ENCODE measurements at places on chromosomes 5 and 9. TPM values are rescaled to one million over a fixed set of nuclear protein-coding genes. Genes with fewer than 3 reads are reported as not detected.
A peak's percentile ranks its signal among the peaks of the same experiment; 100 is the strongest.

F2R gene
- 1.4 TPM for total RNA-seq

CSNK1G3 gene
- total RNA-seq: 19.4 TPM

KIAA1958 gene
- total RNA-seq: 4.1 TPM

CSF1R gene
- 6.5 TPM for total RNA-seq

CEP72 gene
- total RNA-seq: 2.4 TPM

NME5 gene
- 0.86 TPM for total RNA-seq

PSD2 gene
- total RNA-seq: not detected

PRDM9 gene
- total RNA-seq: not detected

SET gene
- total RNA-seq: 171 TPM

PCDHB4 gene
- 2.0 TPM for total RNA-seq

PCDHGA5 gene
- total RNA-seq: 0.92 TPM

PTPN3 gene
- total RNA-seq: 46.5 TPM

GRCh38 chr5:169175733-169176132 is 125.2 kb downstream of the SLIT3 start:
- DNase-seq: no peak

- DNase-seq: no peak
Measured at GRCh38 chr9:106596984-106597383, 266.0 kb upstream of the ZNF462 start.

DNA sequence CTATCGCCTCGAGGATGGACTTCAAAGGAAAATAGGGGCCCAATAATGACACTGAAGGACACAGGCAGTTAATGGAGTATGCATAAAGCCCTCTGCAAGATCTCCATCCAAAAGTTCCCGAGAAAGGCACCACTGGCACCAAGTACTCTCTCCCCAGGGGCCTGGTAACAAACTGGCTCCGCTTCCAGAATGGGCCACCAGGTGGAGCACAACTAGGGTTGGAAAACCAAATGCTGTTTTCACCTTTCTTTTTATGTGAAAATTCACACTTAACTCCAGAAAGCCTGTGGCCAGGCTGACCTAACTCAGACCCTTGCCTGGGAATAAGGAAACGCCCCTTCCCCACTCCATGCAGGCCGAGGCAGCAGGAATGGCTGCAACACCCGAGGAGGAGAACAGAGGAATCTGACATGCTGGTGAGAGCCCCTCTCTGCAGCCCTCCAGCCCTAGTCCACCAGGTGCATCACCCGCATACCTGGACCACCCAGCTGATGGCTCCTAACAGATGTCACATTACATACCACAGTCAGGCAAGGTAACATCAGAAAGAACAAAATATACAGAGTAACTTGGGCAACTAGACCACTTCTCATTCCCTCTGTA is 42.8 kb downstream of the CAMSAP1 start:
- DNase-seq: peak; percentile 79

GRCh38 chr5:10485142-10485795 is 43.6 kb downstream of the ROPN1L start:
- DNase-seq: no peak

DNA sequence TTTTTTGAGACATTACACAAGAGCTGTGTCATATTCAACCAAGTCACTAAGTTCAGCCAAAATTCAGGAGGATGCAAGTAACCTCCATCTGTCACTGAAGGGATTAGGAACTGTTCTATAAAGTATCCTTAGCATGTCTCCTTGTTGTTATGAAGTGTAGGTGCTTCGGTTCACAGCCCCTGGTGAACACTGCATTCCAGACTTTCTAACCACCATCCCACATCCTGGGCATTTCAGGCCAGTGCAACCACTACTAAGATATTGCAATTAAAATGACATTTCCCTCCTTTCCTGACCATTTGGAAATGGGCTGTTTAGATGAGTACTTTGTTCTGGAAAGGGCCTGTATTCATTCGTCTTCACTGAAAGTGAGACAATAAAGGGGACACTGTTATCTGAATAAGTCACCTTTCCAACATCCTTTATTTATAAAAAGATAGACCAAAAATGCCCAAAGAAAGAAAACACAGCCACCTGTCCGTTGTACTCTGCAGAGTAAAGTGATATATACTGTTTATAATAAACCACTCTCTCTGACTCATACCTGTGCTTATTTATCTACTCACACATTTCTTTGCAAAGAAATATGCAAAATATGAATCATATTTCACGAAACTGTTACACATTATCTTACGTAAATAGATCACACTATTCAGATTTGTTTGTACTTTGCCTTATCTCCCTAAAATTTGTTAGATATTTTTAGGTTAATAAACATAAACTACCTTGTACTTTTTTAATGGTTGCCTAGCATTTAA is 861.9 kb downstream of the CDH18 start:
- no peak for DNase-seq

DNA sequence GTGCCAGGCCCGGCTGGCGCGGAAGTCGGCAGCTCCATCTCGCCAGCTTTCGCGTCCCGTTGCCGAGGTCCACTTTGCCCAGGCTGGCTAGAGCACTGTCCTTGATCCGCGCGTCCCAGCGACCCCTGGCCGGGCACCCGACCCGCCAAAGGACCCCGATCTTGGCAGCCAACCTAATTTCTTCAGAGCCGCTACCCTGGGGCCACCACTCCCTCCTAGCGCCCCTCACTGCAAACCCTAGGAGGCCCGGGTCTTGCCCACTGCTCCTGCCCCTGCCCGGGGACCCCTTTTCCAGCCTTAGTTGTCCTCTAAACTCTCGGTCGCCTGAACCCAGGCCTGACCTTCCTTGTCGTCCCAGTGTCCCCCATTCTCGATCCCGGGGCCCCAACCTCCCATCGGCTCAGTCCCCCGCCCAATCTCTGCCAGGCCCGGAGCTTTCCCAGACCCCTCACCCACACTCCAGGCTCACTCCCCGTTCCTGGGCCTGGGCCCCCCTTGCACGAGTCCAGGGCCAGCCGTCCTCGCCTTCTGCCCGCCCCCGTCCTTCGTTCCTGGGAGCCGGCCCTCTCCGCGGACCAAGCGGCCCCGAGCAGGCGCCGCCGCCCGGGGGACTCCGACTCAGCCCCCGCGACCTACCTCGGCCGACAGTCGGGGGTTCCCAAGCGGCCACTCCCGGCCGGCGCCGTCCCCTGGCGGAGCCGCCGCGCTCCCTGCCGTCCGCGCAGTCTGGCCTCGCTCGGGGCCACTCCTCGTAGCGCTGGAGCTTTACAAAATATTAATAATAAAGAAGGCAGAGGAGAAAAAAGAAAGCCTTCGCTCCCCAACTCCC is 701 bp upstream of the LMX1B start:
- DNase-seq: no peak

DNA sequence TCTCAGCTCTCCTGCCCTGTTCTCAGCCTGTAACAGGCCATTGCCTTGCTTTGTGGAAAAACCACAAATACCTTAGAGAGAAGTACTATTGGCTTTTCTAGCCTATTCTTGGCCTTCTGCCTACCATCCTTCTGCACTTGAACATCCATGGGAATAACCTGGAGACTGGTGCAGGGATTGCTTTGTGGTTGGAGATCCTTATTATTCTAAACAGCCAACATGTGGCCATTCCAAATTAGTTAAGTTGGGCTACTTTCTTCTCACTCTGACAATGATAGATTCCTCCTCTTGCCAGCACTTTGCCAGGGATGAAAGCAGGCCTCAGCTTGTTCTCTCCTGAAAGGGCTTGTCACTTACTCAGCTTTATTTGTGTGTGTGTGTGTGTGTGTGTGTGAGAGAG is 240.4 kb downstream of the GLIS3 start:
- no peak for DNase-seq

DNA sequence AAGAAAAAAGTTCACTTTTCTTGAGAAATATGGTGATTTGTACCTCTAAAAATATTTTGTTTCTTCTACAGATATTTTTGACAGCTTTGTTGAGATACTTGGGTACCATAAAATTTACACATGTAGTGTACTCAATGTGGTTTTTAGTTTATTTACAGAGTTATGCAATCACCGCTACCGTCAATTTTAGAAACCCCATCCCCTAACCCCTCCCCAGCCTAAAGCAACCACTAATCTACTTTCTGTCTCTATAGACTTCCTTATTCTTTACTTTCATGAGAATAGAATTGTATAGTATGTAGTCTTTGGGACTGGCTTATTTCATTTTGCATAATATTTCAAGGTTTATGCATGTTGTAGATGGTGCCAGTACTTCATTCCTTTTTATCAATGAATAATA is 45.0 kb upstream of the TDRD7 start:
- DNase-seq: no peak

DNA sequence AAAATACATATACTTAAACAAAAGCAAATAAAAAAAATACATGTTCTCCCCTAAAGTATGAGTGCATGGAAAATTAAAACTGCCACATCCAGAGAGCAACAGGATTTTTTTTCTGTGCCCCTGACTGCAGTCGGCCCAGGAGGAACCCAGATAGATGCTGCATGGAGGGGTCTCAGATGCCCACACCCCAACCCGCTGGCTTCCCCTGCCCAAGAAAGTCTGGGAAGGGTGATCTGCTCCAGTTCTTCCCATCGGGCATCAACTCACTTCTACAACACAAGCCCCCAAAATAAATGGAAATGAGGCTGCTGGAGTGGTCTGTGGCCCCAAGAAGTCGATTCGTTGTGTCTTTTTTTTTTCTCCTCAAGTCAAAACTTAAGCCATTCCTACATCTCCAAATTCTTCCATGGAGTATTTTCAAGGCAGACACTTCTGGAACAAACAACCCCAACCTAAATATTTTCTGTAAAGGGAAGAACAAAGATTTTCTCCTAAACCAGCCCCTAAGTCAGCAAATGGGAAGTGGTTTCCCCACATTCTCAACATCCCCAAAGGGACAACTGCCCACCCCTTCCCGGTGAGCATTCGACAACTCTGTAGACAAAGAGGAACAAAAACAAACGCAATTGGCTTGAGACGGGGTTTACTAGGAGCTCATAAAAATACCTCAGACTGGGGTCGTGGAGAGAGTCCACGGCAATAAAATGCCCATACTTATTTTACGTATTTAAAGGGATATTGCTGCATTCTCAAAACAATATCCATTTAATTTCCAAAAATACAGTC is 46.7 kb downstream of the ROR2 start:
- DNase-seq: no peak

- no peak for DNase-seq
Measured at GRCh38 chr9:132745756-132746709, 75.8 kb downstream of the GTF3C4 start.

- DNase-seq: no peak
Measured at GRCh38 chr5:65013166-65013565, 244.4 kb downstream of the CWC27 start.

- peak; percentile 15 for DNase-seq
Measured at GRCh38 chr5:179272326-179273072, 72.8 kb downstream of the ADAMTS2 start.

DNA sequence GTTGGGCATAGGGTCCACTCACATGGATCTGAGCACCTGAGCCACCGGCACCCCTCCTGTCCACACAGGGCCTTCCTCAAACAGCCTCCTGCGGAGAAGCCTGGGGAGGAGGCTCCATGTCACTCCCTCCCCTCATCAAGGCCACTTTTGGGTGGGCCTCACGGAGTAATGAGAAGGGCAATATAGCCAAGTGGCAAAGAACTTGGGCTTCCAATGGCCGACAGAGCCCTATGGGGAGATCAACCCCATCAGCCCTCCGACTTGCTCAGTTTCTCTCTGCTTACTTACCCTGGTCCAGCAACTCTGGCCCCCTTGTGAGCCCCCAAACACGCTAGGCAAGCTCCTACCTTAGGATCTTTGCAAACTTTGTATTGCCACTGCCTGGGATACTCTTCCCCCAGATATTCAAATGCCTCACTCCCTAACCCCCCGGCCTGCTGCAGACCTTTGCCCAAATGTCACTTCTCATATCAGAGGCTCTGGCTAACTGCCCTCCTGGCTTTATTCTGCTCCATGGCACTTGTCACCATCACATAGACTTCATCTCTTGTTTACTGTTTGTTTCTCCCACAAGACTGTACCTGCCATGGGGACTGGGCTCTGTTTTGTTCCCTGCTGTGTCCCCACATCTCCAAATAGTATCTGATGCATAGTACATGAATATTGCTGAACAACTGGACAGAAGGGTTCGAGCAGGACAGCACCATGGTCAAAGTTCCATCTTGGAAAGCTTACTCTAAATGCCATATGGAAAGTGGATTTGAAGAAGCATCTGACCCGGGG is 220.8 kb downstream of the FSTL4 start:
- no peak for DNase-seq

DNA sequence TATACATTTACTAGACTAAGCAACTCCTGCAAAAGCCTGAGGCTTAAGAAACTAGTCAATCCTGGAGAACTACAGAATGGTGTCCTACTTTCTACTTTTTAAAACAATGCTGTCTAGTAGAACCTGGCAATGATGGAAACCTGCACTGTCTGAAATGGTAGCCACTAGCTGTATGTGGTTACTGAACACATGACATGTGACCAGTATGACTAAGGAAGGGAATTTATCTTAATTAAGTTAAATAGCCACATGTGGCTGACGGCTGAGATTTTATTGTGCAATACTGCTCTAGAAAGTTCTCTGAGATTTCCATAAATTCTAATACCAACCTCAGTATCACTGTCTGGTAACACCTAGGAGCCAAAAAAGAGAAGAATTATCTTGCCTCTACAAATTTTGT is 44.9 kb upstream of the RAPGEF6 start:
- no peak for DNase-seq

- DNase-seq: no peak
Measured at GRCh38 chr5:15256485-15256884, 243.5 kb upstream of the FBXL7 start.

DNA sequence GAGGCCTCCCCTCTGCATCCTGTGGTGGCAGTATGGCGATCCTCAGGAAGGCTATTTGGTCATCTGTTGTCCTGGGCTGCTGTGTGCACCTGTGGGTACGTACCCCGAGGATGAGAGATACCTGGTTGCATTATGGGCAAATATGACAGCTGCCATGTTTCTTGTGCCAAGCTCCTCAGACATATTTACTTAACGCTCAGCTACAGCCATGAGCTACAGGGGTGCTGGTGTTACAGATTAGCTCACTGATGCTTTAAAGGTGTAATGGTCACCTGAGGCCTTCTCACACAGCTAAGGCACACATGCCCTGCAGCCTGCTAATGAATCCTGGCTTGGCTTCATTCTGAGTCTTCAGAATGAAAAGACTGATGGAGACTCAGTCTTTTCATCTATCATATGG is 12.0 kb downstream of the NDST1 start:
- no peak for DNase-seq

DNA sequence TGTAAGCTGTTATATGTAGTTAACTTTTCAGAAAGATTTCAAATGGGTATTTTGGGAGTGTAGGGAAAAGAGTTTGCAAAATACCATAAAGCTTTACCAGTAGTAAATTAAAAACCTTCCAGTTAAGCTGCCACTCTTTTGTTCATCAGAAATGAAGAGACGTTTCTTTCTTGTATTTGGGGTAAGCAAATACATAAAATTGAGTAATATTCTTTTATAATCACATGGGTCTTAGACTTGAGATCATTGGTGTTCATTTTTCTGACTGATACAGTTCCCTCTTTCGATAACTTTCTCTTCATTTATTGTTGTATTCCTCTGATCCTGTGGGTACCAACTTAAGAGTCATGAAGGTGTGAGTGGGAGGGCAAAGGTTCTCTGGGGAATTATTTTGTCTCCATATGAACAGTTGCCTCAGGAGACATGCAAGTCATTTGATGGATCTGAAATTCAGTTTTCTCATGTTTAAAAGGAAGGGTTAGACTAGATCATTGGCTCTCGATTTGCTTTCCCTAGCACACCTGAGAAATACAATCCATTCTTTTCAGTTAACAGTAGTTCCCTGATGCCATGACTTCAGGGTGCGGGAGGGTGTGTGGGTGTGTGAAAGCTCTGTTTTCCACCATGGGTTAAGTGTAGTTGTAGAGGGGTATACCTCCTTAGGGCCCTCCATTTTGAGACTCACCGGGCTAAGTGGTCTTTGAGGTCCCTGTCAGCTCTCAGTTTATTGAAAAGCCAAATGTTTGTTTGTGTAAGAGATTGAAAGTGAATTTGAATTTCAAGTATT is 47.7 kb downstream of the CNTRL start:
- no peak for DNase-seq

GRCh38 chr5:1563617-1564181 is 39.9 kb upstream of the LPCAT1 start:
- no peak for DNase-seq

Data from psoas muscle (tissue), 8 donors.